ENCODE measurements at places on chromosomes 6 and 20. TPM values are rescaled to one million over a fixed set of nuclear protein-coding genes. Genes with fewer than 3 reads are reported as not detected.

DCDC2 gene
- not detected for total RNA-seq

TPBG gene
- total RNA-seq = 101 TPM

ZSWIM3 gene
- total RNA-seq = 4.3 TPM

SIRPD gene
- total RNA-seq = not detected

ERVFRD-1 gene
- total RNA-seq = not detected

PLN gene
- total RNA-seq = 0.27 TPM

CAGE1 gene
- 0.33 TPM for total RNA-seq

ZNF391 gene
- total RNA-seq = 1.4 TPM

GPR63 gene
- total RNA-seq = 0.27 TPM

TMEM14C gene
- 46.4 TPM for total RNA-seq
